ENCODE measurements at places on chromosomes 1 and 21. TPM values are rescaled to one million over a fixed set of nuclear protein-coding genes. Genes with fewer than 3 reads are reported as not detected.

- no peak for DNase-seq
- H3K4me3 ChIP-seq = no peak overlapping the region
- no peaks in the 10 kb centered on the region for H3K4me1 ChIP-seq
- peaks cover 11% of the 10 kb centered on the region for H3K36me3 ChIP-seq
Measured at GRCh38 chr1:165666152-165666825, 32.1 kb downstream of the ALDH9A1 start.

DNA sequence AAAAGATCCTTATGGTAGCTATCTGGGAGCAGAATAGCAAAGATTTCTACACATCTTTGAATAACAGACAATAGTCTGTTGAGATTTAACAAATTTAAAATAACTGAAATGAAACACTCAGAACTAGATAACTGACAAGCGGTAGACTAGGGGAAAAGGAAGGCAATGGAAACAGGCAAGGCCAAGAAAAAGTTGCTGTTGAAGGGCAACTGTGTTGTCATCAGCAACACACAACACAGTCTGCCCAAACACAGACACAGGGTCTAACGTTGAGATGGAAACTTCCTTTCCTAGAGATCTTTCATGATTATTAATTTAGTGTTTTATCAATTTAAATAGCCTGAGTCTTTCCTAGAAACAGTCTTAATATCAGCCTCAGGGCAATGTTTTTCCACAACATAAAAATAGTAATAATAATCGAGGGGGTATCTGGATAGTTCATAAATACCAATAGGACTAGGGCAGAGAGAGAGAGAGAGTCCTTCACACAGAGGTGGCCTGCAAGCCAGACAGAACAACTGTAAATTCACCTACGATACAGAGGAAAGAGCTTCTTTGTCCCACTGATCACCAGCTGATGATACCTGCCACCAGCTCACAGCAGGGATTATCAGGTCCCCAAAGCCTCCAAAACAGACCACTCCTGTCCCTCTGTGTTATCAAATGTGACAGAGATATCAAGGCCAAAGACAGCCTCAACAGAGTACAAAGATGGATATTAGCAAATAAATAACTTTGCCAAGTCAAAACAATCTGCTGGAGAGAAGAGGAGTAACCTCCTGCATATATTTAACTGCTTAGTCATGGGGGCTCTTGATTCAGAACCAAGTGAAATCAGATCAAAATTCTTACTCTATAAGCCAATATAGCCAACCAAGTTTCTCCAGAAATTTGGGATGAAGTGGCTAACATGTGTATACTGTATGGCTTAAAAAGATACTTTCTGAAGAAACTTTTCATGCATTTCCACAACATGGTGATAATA lies 245.3 kb downstream of the SLC45A1 start:
- DNase-seq = no peak
- H3K36me3 ChIP-seq = no peaks in the 10 kb centered on the region
- H3K4me1 ChIP-seq = no peaks in the 10 kb centered on the region

The MORN1 gene
- polyA plus RNA-seq = 15.0 TPM

The CD5L gene
- polyA plus RNA-seq = 0.29 TPM

GRCh38 chr1:10631121-10631810 lies 156.5 kb downstream of the PEX14 start:
- DNase-seq = no peak
- peaks cover 80% of the 10 kb centered on the region for H3K36me3 ChIP-seq
- no peak overlapping the region for H3K27ac ChIP-seq
- peaks cover 40% of the 10 kb centered on the region for H3K4me1 ChIP-seq
- H3K4me3 ChIP-seq = no peak overlapping the region
- peaks cover 3% of the 10 kb centered on the region for H3K27me3 ChIP-seq

DNA sequence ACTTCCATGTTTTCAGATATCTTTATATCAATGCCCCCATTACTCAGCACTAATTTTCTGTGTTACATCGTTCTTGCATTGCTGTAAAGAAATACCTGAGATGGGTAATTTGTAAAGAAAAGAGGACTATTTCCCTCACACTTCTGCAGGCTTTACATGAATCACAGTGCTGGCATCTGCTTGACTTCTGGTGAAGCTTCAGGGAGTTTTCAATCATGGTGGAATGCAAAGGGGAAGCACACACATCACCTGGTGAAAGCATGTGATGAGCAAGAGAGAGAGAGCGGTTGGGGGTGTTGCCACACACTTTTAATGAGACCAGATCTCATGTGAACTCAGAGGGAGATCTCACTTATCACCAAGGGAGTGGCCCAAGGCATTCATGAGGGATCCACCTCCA lies 14.9 kb upstream of the APP start:
- no peak overlapping the region for H3K27ac ChIP-seq
- no peak overlapping the region for H3K4me3 ChIP-seq
- H3K4me1 ChIP-seq = no peaks in the 10 kb centered on the region
- H3K36me3 ChIP-seq = no peaks in the 10 kb centered on the region
- no peaks in the 10 kb centered on the region for H3K27me3 ChIP-seq

The POLR3C gene
- polyA plus RNA-seq = 25.2 TPM

The MEAF6 gene
- 139 TPM for polyA plus RNA-seq

- no peaks in the 10 kb centered on the region for H3K36me3 ChIP-seq
- H3K4me3 ChIP-seq = no peak overlapping the region
- DNase-seq = no peak
- no peak overlapping the region for H3K27ac ChIP-seq
- H3K27me3 ChIP-seq = no peaks in the 10 kb centered on the region
Measured at GRCh38 chr1:206570529-206570928, 41.7 kb downstream of the EIF2D start.

The SLC25A34 gene
- 4.4 TPM for polyA plus RNA-seq

GRCh38 chr1:161374373-161374772 lies 6.7 kb upstream of the CFAP126 start:
- H3K27me3 ChIP-seq = no peaks in the 10 kb centered on the region
- DNase-seq = no peak
- no peak overlapping the region for H3K4me3 ChIP-seq

- H3K27ac ChIP-seq = no peak overlapping the region
- peaks cover 2% of the 10 kb centered on the region for H3K27me3 ChIP-seq
- H3K36me3 ChIP-seq = no peaks in the 10 kb centered on the region
- DNase-seq = no peak
- H3K4me3 ChIP-seq = no peak overlapping the region
- H3K4me1 ChIP-seq = peaks cover 5% of the 10 kb centered on the region
Measured at GRCh38 chr1:186682736-186683135, 2.5 kb upstream of the PTGS2 start.

The S100A14 gene
- polyA plus RNA-seq = 0.39 TPM

The WNT3A gene
- polyA plus RNA-seq = not detected

DNA sequence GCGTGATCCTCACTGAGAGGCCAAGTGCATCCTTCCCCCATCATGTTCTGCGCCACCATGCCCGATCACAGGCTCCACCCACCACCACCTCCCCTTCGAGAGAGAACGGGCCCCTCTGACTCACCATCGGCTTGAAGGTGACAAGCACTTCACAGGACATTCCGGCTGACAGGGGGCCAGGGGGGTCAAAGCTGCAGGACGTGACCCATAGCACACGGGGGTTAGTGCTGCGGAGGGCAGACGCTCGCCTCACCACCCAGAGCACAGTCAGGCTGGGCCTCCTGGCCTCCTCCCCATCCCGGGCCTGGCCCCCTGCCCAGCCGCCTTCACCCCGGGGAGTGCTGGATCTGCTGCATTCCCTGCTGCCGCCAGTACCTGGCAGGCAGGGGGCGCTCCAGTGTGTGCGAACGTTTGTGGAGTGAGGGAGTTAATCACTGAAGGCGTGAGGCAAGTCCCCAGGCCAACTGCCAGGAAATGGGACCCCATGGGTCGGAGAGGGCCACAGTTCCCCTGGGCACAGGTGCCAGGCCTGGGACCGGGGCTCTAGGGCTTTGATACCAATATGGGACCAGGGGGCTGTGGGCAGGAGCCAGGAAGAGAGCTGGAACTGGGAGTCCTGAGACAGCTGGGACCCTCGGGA lies 40.9 kb upstream of the TMEM52 start:
- H3K4me3 ChIP-seq = no peak overlapping the region
- no peak overlapping the region for H3K27ac ChIP-seq
- H3K27me3 ChIP-seq = peaks cover 17% of the 10 kb centered on the region
- peak; percentile 39 for DNase-seq
- peaks cover 8% of the 10 kb centered on the region for H3K4me1 ChIP-seq

DNA sequence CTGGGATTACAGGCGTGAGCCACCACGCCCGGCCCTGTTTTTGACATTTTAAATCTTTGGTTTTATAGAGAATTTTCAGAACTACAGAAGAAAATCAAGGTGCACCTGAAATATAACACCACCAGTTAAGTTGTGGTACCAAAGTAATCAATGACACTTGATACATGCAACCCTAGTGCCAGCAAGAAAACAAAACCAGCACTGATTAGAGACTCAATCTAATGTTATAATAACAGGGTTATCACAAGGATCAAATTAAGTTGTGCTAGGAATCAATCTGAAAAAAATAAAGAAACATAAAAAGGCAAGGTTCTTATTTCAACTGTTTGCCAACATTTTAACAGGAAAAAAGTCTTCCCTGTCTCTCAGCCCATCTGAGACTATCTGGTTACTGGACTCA lies 23.8 kb downstream of the TGFBR3 start:
- no peaks in the 10 kb centered on the region for H3K27me3 ChIP-seq
- H3K36me3 ChIP-seq = no peaks in the 10 kb centered on the region
- H3K27ac ChIP-seq = no peak overlapping the region
- peaks cover 3% of the 10 kb centered on the region for H3K4me1 ChIP-seq
- H3K4me3 ChIP-seq = no peak overlapping the region
